CD8-positive, alpha-beta T cell (primary cell): ENCODE measurements at places on chromosomes 12 and 14.

DNA sequence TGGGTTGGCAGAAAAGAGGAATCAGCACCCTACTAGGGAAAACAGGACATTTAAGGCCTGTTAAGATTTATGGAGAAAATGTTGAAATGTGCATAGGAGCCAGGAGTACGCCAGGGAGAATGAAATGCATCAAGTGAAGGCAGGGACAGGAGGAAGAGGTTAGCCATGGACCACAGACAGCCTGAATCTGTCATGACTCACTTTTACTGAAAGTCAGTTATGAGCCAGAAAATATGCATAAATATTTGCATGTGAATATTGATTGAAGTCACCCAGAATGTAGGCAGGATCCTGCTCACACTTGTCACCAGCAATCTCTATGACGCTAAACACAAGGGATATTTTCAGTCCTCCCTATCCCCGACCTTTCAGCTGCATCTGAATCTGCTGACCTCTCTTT lies 25.1 kb upstream of the CDK17 start:
- no peak for DNase-seq

DNA sequence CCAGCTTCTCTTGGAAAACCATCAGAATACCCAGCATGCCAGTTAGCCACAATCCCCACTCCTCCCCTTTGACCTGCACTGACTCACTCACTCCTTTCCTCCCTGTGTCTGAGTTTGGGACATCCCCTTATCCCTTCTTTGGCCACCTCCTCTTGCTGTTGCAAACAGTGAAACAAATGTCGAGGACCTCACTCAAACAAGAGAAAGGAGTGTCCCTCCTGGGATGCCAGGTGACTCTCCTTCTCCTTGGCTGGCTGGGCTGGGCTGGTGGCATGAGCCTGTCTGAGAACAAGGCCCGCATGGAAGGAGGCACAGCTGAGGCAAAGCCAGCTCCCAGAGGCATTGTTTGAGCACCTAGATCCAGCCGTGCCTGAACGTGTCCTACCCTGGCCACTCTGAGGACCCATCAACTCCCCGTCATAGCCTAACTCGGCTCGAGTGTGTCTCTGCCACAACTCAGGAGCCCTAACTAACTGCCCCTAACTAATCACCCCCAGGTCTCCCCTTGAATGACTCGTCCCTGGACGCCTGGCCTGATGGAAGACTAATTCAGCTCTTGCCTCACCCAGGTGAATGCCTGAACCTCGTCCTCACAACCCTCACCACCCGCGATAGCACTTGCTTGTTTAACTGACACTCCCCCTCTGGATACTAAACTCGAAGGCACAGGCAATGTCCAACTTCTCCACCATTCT lies 43.0 kb downstream of the NCOR2 start:
- DNase-seq = no peak

DNA sequence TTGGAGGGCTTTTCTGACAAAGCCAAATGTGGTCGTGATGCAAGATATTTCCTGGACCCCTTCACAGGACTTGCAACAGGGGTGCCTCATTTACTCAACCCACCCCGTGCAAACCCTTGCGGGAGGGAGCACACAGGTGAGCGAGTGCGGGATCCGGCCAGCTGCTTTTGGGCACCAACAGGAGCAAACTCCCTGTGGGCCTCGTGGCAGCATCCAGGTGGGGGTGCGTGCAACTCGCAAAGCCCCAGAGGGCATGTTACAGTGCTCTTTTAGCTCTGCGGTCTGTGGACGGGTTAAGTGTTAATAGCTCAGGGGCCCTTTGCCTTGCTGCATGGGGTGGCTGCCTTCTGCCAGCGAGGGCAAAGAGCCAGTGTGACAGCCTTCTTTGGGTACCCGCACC lies 707.6 kb upstream of the MDGA2 start:
- DNase-seq = no peak

- DNase-seq = no peak
Measured at GRCh38 chr12:127416796-127417195, 850.2 kb upstream of the TMEM132C start.

DNA sequence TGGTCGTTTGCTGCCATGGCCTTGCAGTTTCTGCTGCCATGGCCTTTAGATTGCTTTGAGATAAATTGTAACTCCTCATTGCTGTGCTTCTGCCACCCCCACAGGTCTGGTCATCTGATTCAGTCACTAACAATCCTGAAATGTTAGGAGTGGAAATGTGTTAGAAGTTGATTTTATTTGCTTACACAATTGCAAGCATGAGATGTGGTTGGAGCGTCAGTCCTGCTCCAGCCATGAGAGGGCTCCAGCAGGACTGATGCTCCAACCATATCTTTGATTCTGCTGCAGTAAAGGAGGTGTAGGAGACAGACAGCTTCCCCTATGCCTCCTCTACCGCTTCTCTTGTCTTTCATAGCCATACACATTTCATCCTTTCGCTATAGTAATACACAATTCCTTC lies 226.8 kb upstream of the RGS6 start:
- no peak for DNase-seq

- DNase-seq = no peak
Measured at GRCh38 chr12:76679778-76680177, 84.1 kb upstream of the ZDHHC17 start.

GRCh38 chr14:43031598-43031997 lies 1424.9 kb downstream of the LRFN5 start:
- no peak for DNase-seq
